NCI-H510A treated with DMSO at 0.1 percent for 48 hours (cell line): ENCODE measurements at places on chromosomes 6 and 20.

- peak; percentile 97 for DNase-seq
Measured at GRCh38 chr6:154615483-154616025, 105.1 kb upstream of the CNKSR3 start.

GRCh38 chr20:44228465-44229258, 18.1 kb upstream of the OSER1 start:
- DNase-seq = no peak

- no peak for DNase-seq
Measured at GRCh38 chr20:44856856-44857448, 28.6 kb upstream of the YWHAB start.

GRCh38 chr6:20366082-20366830, 35.4 kb upstream of the E2F3 start:
- DNase-seq = no peak

- DNase-seq = no peak
Measured at GRCh38 chr6:119294984-119295383, 54.6 kb downstream of the MAN1A1 start.

DNA sequence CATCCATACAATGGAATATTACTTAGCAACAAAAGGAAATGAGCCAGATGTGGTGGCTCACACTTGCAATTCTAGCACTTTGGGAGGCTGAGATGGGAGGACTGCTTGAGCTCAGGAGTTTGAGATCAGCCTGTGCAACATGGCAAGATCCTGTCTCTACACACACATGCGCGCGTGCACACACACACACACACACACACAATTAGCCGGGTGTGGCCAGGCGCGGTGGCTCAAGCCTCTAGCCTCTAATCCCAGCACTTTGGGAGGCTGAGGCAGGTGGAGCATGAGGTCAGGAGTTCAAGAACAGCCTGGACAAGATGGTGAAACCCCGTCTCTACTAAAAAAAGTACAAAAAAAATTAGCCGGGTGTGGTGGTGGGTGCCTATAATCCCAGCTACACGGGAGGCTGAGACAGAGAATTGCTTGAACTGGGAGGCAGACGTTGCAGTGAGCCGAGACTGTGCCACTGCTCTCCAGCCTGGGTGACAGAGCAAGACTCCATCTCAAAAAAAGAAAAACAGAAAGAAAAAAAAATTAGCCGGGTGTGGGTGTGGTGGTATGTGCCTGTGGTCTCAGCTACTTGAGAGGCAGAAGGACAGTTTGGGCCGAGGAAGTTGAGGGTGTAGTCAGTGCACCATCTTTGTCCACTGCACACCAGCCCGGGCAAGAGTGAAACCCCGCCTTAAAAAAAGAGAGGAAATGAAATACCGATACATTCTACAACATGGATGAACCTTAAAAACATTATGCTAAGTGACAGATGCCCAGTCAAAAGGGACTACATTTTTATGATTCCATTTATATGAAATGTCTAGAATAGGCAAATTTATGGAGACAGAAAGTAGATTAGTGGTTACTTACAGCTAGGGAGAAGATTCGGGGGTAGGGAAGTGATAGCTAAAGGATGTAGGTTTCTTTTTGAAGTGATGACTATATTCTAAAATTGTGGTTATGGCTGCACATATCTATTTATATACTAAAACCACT, 52.5 kb downstream of the RBL1 start:
- no peak for DNase-seq

DNA sequence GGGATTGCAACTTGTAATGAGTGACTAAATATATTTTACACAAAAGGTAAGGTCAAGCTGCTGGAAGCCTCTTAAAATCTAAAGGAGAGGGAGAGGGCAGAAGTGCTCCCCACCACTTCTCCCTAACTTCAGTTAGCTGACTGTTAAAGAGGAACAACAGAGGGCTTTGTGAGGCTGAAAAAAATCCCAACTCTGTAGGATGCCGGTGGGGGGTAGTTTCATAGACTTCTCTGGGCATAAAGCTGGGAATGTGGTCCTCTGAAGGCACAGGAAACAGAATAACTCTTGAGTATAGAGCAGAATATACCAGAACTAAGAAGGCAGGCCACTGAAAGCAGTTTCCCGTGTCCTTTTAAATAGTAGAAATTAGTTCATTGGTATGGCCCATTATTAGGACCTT, 71.6 kb downstream of the KIF6 start:
- DNase-seq = no peak

DNA sequence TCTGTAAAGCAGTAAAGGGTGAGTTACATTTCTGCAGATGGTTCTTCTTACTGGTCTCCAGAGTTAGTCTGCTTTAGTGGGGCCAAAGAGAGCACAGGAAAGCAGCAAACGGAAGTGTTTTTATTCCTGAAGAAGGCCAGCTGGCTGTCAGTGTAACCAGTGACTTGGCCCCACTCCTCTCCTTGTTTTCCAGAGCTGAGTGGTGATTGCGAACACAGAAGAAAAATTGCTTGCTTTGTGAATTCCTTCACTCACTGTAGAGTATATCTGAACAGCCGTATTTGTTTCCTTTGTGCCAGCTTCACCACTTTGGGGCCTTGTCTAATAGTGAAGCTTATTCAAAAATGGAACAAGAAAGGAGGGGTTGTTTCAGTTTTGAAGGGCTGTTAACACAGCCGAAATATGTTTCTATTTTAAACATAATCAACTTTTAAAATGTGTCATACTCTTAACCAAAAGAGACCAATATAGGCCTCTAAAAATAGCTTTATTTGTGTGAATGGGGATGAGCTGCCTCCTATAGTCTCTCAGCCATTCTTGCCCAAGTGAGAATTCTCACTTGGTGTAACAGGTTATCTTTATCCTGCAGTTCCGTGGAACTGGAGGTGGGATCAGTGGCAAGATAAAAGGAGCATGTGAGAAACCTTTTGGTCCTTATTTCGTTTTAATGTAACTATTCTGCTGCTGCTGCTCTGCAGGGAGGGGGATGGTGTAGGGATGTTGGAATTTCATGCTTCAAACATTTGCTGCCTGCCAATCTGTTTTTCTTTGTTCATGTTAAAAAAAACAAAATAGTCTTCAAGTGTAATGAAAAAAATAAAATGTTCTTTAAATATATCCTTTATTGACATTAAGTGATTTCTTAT, 37.8 kb downstream of the ZC2HC1B start:
- no peak for DNase-seq

DNA sequence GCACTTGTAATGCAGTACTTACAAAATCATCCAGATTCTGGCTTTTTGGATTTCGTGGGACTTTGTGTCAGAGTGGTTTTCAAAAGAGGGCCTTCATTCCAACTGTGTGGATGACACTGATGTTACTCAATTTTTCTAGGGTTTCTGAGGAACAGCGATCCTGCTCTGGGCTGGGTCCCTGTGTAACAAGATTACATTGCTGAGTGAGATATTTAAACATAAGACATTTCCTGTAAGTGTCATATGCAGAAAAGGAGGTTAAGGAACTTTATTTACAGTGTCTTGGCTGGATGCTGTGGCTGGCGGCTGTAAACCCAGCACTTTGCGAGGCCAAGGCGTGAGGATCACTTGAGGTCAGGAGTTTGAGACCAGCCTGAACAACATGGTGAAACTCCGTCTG, 6.7 kb downstream of the ZFAND3 start:
- no peak for DNase-seq

GRCh38 chr6:56003616-56004015, 128.2 kb upstream of the BMP5 start:
- no peak for DNase-seq

DNA sequence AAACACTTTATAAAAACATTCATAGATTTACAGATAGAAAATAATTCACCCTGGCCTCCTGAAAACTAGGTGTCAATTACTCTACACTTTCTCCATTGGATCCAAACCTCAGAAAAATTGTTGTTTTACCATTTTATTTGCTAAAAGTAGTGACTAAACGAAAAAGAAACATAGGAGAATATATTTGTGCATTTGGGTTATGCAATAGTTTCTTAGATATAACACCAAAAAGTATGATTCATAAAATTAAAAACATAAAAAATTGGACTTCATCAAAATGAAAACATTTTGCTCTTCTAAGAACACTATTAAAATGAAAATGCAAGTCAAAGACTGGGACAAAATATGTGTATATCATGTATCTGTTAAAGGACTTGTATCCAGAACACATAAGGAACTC, 671.3 kb downstream of the MAFB start:
- DNase-seq = no peak

- DNase-seq = no peak
Measured at GRCh38 chr6:108804956-108805355, 43.3 kb upstream of the ARMC2 start.

DNA sequence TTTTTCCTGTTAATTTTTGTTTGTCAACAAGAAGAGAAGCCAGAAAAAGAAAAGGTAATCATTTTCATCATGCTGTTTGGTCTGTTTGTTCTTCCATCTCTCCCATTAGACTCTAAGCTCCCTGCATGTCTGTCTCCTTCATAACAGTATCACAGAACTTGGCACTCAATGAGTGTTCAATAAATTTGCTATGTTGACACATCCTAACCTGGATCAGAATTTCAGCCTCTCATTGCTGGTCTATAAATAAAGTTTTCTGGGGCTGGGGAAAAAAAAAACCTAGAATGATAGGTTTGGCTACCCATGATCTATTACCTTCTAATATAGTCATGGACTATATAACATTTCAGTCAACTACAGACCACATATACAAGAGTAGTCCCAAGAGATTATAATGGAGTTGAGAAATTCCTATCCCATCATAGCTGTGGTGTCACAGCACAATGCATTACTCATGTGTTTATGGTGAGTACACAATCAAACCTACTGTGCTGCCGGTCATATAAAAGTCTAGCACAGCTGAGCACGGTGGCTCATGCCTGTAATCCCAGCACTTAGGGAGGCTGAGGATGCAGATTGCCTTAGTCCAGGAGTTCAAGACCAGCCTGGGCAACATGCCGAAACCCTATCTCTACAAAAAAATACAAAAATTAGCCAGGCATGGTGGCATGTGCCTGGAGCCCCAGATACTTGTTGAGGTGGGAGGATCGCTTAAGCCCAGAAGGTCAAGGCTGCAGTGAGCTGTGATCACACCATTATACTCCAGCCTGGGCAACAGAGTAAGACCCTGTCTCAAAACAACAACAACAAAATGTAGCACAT, 5.9 kb downstream of the NUDT3 start:
- no peak for DNase-seq

DNA sequence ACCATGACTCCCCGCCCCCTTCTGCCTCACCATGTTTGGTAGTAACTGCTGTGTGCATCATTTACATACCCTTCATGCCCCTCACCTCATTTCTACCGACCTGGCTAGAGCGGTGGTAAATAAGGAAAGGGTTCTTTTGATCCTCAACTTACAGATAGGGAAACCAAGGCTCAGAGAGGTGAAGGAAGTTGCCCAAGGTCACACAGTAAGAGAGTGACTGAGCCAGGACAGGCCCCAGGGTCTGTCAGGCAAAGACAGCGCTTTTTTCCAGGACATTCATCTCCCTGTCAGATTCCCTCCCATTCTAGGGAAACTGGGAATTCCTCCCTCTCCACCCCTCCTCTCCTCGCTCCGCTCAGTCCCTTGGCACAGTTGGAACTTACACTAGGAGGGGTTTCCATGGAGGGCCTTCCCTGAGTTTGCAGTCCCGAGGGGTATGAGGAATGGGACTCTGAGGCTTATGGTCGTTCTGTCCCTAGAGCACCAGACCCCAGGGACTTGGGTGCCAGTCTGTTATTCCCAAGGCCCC, 2.0 kb downstream of the VSTM2L start:
- DNase-seq = no peak

DNA sequence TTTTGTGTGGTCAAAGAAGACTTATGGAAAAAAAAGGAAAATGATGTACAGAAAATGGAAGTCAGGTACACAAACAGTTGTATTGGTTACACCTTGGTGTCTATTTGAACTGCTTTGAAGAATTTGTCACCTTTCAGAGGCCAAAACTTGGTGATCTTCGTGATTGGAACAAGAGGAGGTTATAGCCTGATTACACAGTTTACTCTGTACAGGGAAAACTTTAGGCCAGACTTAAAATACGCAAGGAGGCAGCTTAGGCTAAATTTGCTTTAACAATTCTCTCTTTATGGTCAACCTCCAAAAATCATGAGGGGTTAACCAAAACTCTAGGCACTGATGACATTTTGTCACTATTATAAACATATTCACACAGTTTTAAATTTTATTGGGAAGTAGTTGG, 353.7 kb downstream of the PRKN start:
- no peak for DNase-seq

GRCh38 chr6:22880686-22881433, 311.5 kb downstream of the HDGFL1 start:
- no peak for DNase-seq

- no peak for DNase-seq
Measured at GRCh38 chr6:46443623-46444022, 47.6 kb downstream of the RCAN2 start.

DNA sequence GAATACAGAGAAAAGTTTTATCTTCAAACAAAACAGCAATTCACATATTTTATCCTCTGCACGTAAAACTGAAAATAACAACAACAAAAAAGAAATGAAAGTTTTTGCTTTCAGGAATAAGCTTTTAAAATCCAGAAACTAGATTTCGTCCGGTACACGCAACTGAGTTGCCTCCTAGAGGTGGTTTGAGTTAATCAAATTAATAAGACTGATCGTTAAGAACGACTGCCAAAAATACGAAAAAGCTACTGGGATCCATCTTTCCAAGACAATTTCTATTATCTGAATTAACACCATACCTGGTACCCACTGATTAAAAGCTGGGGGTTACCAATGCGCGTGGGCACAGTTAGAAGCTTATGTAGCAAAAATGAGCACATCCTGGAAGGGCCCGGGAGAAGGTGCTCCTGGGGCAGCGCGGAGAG, 669 bp downstream of the PDCD2 start:
- DNase-seq = no peak

- no peak for DNase-seq
Measured at GRCh38 chr6:144722925-144723324, 437.8 kb downstream of the UTRN start.
